ELF-1 (cell line): ENCODE measurements at places on chromosomes 7 and 10.

DNA sequence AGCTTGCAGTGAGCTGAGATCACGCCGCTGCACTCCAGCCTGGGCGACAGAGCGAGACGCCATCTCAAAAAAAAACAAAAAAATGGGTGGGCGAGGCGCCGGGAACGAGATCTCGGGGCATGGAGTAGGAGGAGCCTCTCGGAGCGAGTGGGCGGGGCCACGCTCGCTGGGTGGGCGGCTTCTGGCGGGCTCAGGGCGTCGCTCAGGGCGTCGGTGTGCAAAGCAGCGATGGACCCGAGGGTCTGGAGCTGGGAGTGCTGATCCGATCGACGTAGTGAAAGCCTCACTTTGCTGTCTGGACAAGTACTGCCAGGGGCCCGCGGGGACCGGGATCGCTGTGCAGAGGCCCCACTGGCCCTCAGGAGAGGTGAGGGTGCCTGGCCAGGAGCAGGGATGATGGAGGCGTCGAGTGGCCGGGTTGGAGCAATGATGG lies 22.6 kb upstream of the AMZ1 start:
- peak; percentile 79 for DNase-seq

DNA sequence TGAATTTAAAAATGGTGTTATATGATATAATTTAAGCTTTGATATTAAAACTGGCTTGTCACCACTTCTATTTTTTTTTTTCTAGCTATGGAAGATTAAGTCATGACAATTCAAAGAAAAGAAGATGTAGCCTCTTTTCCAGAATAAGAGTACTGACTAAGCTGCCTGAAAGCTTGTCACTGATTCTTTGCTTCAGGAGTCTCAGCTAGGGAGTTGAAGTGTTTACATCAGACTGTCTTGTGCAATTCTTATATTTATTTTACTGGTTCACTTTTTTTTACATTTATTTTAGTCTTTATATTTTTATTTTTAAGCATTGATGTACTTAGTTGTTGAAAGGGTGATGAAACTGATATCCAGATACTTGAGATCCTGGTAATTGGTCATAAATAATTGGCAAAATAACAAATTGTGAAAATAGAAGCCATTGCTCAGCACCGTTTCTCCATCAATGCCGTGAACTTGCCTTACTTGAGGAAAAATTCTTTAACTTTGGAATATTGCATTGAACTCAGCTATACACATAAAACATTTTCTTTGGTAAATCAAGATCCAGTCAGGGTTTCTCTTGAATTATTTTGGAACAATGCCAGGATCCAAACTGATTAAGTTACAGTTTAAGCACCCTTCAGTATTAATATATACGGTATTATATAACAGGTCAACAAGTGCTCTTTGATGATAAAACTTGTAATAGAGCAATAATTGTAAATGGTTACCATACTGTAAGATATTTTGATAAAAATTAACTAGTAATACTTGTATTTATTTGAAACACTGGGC lies 156.4 kb downstream of the PHTF2 start:
- DNase-seq: no peak

DNA sequence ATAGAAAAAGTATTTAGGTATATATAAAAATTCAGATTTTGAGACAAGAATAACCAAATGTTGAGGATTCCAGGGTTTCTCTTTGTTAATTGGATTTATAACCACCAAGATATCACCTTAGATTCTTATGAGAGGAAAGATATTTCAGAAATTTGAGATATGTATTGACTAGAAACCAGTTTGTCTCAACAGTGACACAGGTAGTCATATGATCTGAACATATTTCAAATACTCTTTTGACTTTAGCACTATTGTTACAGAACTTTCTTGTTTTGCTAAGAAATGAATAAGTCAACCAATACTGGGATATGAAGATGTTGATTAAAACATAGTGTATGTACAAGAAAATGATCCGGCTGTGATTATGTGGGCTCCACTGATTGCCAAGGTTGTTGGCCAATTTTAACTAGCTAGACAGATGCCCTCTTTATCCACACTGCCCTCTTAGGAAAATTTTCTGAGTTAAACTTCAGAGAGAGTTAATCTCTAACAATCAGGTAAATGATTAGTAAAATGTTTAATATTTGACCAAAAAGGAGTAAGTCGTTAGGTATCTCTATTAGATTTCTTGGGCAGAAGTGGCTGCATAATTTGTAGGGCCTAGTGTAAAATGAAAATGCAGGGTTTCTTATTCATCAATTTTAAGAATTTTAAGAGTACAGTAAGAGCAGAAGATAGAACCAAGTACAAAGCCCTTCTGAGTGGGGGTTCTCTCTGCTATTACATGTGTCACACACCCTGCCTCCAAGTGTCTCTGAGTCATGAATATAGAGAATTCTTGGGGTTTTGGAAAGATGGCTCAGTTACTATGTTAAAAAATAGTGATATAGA lies 376.0 kb downstream of the TFEC start:
- DNase-seq: no peak

DNA sequence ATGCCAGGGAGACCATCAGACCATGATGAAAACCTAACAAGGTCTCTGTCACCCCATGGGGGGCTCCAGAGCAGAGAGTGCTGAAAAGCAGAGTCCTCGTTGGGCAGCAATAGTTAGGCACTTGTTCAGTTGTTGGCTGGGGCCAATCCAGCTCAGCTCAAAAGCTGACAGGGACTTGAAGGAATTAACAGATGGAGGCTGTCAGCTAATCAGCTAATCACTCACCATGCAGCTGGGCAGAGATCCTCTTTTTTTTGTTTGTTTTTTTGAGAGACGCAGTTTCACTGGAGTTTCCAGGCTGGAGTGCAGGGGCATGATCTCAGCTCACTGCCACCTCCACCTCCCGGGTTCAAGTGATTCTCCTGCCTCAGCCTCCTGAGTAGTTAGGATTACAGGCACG lies 18.1 kb downstream of the CEP55 start:
- no peak for DNase-seq

GRCh38 chr10:24802378-24802777 lies 78.7 kb upstream of the ARHGAP21 start:
- no peak for DNase-seq

- no peak for DNase-seq
Observed at GRCh38 chr7:148699782-148700629, 1.3 kb downstream of the CUL1 start.

DNA sequence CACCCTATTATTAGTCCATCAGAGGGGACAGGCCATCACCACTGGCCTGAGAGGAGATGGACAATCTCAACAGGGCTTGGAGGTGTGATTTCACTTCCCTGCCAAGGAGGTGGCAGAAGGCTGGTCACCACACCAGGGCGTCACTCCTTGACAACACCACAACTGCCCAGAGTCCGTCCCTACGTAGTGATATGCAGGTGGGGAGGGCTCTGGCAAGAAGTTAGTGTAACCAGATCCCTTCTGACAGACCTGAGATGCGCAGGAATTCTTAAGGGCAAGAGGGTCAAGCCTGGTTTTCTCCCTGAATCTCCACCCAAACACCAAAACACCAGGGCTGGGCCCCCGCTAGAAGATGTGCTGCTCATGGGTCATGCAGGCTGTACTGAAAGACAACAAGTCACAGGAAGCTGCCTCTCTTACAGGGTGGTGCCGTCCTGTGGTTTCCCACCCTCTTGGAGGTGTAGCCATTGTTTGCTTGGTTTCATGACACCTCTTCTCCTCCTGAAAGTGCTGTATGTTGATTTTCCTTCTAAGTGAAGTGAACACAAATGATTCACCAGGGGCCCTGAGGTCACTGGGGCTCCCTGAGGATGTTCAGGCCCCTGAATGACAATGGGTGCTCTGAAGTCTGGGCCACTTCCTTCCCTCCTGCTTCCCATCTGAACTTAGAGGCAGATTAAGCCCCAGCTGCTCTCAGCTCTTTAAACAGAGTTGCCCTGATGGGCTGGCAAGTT lies 27.1 kb downstream of the ATXN7L1 start:
- DNase-seq: peak; percentile 83

DNA sequence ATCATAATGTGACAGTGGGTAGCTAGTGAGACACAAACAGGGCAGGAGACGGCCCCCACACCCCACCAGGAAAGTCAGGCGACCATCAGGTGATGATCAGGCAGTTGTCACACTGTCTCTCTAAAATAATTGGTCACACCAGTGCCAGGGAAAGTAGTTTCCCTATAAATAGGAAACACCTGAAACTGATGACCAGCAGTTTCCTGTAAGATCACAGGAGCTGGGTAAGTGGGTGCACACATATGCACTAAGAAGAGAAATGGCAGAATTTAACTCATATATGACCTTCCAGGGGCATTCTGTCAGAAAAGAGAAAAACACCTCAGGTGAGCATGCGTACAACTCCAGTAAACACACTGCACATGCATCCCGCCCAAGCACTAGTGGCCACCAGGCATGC lies 620.5 kb upstream of the GHITM start:
- DNase-seq: no peak

DNA sequence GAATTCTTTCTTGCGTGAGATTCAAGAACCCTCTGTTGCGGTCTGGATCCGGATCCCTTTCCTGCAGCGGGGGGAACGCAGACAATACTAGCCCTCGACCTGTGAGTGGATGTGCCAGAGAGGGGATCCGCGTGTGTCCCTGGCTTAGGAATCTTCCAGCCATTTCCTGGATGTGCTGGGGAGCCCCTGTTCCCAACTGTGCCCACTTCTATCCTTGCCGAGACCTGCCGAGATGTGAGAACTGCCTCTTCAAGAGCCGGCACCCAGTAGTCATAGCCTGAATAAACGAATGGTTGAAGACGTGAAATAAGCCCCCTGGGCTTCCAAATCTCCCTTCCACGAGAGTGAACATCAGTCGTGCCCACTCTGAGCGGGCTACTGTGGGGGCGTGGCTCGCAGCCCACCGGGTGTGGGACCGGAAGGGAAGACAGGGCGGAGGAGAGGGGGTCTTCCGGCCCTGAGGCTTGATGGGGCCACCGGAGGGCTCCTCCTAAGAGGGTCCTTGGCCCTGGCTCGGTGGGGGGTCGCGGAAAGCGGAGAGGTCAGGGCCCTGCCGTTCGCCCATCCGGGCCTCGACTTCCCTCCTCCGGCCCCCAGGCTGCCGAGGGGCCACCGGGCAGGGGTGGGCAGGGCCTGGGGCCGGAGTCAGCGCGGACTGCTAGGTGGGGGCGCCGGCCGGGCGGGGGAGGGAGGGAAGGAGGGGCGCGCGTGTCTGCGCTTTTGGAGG lies 1.3 kb upstream of the CCDC136 start:
- DNase-seq: no peak

DNA sequence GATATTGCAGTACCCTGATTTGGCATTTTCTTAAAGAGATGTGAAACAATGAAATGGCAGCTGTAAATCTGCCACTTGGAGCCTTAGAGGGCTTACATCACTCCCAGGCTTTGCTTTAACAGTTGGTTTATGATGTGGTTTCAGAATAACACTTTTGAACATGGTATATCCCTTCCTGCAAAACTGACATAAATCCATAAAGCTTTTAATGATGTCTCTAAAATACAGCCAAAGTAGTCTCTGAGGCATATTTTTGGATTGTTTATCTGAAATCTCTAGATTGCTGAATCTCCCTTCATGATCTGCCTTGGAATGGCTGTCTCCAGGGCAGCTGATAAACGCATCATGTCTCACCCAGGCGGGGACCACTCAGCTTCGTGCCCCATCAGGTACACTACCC lies 377.8 kb upstream of the C7orf33 start:
- DNase-seq: no peak

- no peak for DNase-seq
Observed at GRCh38 chr10:70833601-70834000, 17.9 kb downstream of the SGPL1 start.

- DNase-seq: no peak
Observed at GRCh38 chr7:117386110-117386706, 41.1 kb downstream of the ASZ1 start.

- peak; percentile 59 for DNase-seq
Observed at GRCh38 chr7:130272381-130273080, 5.9 kb downstream of the CPA2 start.

GRCh38 chr10:36634916-36635315 lies 490.5 kb upstream of the ANKRD30A start:
- DNase-seq: no peak

GRCh38 chr10:51800121-51800520 lies 100.7 kb upstream of the CSTF2T start:
- DNase-seq: no peak

- DNase-seq: no peak
Observed at GRCh38 chr7:12815426-12815825, 128.0 kb downstream of the ARL4A start.

- DNase-seq: peak; percentile 53
Observed at GRCh38 chr7:81684514-81685269, 85.2 kb downstream of the HGF start.

DNA sequence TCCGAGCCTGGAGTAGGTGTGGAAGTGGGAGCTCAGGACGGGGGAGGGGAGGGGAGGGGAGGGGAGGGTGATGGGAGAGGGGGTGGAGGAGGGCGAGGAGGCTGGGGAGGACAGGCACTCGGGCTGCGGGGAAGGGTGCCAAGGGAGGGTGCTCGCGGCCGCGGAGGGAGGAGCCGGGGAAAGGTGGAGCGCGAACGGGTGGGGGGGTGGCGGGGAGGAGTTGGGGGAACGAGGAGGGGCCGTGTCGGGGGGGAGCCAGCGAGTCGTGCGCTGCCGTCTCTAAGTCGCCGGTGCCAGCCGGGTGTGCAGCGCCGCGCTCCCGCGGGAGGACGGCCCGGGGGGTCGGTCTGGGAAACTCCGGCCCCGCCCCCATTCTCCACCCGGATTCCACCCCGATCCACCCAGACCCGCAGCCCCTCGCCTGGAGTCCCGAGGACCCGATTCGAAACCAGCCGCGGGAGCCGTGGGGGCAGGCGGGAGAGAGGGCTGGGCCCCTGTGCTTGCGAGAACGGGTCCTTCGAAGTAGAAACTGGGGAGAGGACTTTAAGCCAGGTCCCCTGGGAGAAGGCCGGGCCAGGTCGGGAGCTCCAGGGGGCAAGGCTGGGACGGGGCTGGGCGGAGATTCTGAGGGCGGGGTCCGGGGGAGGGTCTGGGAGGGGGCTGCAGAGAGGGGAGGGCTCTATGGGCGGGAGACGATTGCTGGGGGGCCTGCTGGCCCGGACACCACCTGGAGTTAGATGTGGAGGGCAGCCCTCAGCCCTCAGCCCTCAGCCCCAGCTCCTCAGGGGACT lies at the start of gene ZNF467:
Gene ZNF467, minus strand, starts transcription at position 143 of the 791 bp plus-strand sequence. CDS start 2,556 bp downstream, outside the sequence.
- DNase-seq: no peak

GRCh38 chr10:80104066-80104926 lies 25.8 kb downstream of the TMEM254 start:
- DNase-seq: no peak

GRCh38 chr7:19209166-19209696 lies 64.0 kb upstream of the FERD3L start:
- DNase-seq: no peak

- peak; percentile 70 for DNase-seq
Observed at GRCh38 chr10:101889256-101890210, 45.9 kb upstream of the KCNIP2 start.

- no peak for DNase-seq
Observed at GRCh38 chr10:97506199-97506991, 7.7 kb downstream of the UBTD1 start.

DNA sequence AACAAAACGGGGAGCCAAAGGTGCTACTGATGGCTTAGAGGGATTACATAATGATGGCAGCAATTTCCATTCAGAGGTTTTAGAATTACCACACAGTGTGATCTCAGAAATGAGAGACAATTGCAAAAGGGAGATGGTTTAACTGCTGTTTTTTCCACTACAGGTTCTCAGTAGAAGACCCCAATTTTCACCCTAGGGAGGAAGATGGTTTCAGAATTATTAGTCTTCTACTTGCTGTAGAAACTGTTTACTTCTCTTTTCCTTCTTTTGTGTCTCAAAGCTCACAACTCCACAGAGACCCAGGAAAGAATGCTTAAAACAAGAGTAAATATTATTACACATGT lies 226.5 kb downstream of the INHBA start:
- DNase-seq: no peak

- DNase-seq: no peak
Observed at GRCh38 chr10:112340601-112341000, 33.3 kb upstream of the ACSL5 start.
